Endodermal cell (in vitro differentiated cells): ENCODE measurements at places on chromosomes 5 and 9. TPM values are rescaled to one million over a fixed set of nuclear protein-coding genes. Genes with fewer than 3 reads are reported as not detected.

DNA sequence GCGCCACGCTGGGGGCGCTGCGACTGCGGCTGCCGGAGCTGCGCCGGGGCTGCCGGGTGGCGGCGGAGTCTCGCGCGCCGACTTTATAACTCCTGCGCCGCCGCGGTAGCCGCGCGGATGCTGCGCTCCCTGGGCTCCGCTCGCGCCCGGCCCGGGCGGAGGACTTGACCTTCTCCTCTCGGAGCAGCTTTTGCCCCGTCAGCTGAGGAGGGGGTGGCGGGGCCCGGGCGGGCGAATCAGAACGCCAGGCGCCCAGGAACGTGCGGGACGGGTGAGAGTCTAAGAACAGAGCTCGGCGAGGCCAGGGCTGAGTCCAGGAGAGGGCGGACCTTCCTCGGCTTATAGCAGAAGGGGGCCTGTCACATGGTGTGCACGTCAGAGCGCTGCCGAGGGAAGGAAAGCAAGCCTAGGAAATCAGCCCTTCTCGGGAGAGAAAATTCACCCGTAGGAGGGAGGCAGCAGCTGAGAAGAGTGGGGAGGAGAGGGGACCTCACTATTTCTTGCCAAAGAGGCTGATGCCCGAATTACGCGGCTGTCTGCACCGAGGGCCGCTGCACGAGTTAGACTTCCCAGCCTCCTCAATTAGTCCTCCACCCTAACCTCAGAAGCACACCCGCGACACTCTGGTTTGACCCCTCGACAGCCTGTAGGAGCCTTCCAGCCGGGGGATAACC is at the start of gene FOXD1:
Gene FOXD1, minus strand, starts transcription at position 315 of the 674 bp plus-strand sequence. CDS start 415 bp downstream, outside the sequence.
- peak; percentile 95 for DNase-seq

The PCDHGA11 gene
- total RNA-seq, result 8.2 to 9.3 TPM (median 8.5 TPM) in 3 replicates

DNA sequence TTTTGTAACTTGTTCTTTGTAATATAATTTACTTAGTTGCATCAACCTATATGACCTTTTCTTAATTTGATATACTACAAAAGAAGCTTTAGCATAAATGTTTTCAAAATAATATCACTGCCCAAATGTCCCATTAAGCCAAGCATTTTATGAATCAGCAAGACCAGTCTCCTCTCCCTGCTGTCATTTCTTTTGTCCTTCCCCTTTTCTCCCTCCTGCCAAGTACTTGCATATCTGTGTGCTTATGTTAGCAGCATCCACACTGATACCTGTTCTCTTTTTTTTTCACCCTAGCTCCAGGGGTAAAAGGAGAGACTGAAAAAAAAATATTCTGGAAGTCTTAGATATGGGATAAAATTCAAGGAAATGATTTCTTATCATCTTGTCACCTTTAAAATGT is 69.7 kb downstream of the ZSWIM6 start:
- DNase-seq, result no peak

DNA sequence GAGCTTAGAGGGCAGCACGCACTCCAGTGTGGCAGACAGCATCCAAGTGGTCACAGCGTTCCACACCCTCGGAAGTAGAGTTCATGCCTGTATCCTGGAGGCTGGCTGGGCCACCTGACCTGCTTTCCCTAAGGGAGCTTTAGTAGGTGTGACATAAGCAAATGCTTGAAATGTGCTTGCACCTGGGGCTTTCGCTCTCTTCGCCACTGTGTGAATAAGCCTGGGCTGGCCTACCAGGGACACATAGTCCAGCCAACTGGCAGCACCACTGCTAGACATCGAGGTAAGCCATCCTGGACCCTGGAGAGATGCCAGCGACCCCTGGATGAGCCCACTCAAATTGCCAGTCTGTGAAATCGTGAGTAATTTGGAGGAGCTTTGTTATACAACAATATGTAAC is 24.9 kb upstream of the IRX4 start:
- peak; percentile 32 for DNase-seq

- DNase-seq, result no peak
Observed at GRCh38 chr9:88826181-88826580, 165.1 kb upstream of the S1PR3 start.

DNA sequence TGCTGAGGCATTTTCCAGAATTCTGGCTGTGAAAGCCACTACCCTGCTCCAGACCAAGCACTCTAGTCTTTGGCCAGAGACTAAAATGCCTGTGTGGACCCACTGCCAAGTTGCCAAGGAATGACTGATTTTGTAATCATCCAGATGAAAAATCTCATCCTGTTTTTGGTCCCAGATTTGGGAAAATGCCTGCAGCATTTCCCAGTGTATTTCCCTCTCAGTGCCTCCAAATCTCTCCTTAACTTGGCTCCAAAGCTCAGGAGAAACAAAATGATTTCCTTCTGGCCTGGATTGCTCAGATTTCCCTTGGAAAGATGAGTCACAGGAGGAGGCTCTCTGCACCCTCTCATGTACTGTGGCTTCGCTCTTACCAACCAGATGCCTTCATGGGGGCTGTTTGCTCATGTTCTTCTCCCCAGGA is 335.2 kb upstream of the TARS1 start:
- DNase-seq, result no peak

The TCF7 gene
- 16.9 and 19.4 TPM in 2 replicates for total RNA-seq

The MGAT1 gene
- total RNA-seq, result 76.2 and 77.0 TPM in 2 replicates

DNA sequence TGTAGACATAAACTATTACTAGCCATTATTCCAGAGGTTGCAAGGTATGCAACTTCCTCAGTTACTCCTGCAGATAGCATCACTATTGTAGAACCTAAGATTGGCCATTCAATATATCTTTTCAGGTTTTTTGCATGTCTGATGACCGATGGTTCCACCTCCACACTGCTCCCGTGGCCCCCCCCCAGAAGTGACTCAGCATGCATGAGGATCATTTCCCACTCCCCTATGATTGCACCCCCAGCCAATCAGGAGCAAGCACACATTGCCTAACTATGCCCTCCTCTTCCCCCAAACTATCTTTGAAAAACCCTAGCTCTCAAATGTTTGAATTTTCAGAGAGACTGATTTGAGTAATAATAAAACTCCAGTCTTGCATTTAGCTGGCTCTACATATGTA is 601.4 kb upstream of the TLE4 start:
- DNase-seq, result no peak

The SAPCD2 gene
- total RNA-seq, result 18.4 to 25.1 TPM (median 24.9 TPM) in 3 replicates

DNA sequence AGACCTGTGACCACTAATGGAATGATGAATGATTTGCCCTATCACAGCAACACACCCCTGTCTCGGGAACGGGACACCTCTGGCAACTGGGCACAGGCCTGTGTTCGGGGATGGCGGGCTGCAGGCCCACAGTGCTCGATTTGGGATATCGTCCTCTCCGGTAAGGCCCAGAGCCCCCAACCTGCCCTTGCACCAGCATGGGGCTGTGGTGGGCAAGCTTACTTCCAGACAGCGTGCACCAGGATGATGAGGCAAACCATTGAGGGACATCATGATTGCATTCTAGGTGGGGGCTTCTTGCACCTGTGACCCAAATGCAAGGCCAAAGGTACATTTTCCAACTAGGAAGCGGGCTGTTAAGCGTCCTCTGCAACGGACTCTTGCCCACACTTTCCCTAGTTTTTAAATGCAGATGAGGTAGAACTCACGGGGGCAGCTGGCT is 275.4 kb downstream of the FSTL4 start:
- DNase-seq, result no peak

The PCDHB2 gene
- total RNA-seq, result 27.6 and 28.4 TPM in 2 replicates

GRCh38 chr9:32543047-32543446 is 9.1 kb upstream of the SMIM27 start:
- DNase-seq, result no peak

The BOD1 gene
- total RNA-seq, result 79.3 and 83.6 TPM in 2 replicates

The TMC1 gene
- total RNA-seq, result 0.05 and 0.09 TPM in 2 replicates

DNA sequence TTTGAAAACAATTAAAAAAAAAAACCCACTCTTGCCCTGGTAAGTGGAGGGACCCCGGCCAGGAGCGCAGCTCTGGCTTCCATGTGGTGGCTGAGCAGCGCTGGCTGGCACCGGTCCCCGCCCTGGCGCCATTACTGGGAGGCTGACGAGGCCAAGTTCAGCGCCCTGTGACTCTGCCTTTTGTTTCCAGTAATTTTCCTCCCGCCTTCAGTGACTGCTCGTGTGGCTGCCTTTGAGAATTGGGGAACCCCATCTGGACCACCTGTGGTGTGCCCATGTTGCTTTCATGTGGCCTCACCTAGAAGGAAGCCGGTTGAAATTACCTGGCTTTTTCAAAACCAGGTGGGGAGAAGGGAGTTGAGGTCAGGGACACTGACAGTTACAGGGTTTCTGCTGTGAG is 136.1 kb downstream of the GAPVD1 start:
- no peak for DNase-seq

- no peak for DNase-seq
Observed at GRCh38 chr5:851076-851475, 290 bp upstream of the ZDHHC11 start.

DNA sequence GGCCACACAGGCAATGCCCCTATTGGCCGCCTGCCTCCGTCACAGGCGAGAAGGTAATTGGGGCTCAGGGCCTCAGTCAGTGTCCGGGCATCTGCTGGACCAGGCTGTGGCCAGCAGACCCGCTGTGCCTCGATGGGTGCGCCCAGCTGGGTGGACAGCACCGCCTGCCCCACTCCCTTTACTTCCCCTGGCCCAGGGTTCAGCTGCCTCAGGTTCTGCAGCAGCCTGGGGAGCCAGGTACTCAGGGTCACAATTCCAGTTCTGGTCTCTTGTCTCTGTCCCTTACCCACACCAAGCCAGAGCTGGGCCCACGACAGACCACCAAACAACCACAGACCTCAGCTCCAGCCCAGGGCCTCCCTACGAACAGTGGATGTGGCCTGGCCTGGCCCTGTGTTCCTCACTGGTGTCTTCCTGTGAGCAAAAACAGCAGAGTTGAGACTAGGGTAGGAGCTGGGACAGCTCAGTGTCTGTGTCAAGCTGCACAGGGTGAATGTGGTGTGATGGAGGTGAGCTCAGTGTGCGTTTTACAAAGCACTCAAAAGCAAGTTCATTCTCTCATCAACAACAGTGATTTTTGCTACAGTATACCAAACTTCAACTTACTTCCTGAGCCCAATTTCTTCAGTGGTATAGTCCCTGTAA is 33.4 kb upstream of the SUSD3 start:
- DNase-seq, result no peak

The OCLN gene
- total RNA-seq, result 124 to 142 TPM (median 134 TPM) in 3 replicates

- DNase-seq, result no peak
Observed at GRCh38 chr5:55450050-55450765, 84.6 kb downstream of the PLPP1 start.

The TOR4A gene
- 15.7 to 20.4 TPM (median 18.9 TPM) in 3 replicates for total RNA-seq

DNA sequence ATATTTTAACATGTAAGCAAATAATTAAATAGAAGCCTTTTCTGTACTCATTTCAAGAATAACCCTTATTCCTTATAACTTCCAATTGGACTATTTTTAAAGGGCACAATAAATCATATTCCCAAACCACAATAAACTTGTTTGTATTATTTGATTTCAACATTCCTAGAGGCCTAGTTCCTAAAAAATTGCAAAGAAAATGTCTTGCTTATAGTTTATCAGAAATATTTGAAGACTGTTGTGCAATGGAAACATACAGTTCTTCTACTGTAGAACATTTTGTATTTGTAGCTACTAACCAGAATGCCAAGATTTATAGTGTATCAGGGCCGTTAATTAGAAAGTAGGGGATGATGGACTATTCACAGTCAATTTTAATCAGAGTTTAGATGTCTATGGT is 1037.0 kb upstream of the CDH18 start:
- DNase-seq, result no peak

- peak; percentile 79 for DNase-seq
Observed at GRCh38 chr9:126676102-126676684, 62.5 kb downstream of the LMX1B start.

GRCh38 chr5:155282503-155283107 is 269.1 kb downstream of the KIF4B start:
- DNase-seq, result peak; percentile 57

The RECK gene
- total RNA-seq, result 10.1 and 11.5 TPM in 2 replicates

The MOB3B gene
- total RNA-seq, result 1.6 to 6.2 TPM (median 5.9 TPM) in 3 replicates

DNA sequence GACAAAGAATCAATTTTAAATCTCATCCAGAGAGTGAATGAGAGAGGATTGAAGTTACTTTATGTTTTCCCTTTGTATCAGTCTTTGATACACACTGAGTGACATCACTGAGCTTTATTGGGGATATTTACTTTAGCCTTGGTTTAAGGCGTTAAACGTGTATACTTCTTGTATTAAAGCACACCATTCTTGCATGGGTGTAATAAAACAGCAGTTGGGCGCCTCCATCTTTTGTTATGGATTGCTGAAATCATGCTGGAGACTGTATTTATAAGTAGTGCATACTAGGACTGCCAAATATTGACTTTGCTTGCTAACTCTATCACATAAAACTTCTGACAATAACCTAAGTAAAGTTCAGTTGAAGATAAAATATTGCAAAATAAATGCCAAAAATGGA is 1755.8 kb upstream of the WWC1 start:
- no peak for DNase-seq

DNA sequence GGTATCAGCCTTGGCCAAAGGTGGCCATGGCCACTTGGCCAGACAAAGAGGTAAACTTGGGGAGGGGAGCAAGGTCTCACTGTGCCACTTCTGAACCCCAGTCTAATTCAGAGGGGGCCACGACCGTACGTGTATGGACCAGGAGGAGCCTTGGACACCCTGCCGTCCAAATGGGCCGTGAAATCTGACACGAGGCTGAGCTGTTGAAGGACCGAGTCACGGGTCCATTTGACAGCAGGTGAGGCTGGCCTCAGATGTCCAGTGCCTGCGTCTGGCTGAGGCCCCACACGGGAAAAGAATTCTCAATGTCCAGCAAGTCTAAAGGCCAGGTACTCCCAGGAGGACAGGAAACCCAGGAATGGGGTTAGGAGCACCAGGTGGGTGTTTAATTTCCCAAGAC is 17.7 kb downstream of the CMBL start:
- no peak for DNase-seq

The CSF1R gene
- 0.25 TPM in 1 of 2 replicates, not detected in the other for total RNA-seq

DNA sequence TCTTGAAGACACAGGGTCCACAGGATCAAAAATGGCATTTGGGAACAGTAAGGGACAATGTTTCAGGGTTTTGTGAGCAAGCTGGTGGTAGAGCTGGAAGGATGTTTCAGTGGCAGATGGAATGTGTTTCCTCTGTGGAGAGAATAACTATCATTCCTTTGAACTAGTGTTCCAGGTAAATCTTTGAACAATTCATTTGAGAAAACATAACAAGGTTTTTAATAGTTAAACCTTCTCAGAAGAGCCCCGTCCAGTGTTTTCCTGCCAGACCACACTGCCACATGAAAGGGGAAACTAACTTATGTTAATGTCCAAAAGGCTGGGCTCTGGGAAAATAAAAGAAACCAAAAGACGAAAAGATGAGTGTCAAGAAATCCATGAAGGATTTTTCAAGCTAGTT is 207.0 kb upstream of the ZNF462 start:
- no peak for DNase-seq

GRCh38 chr9:79812099-79812498 is 240.3 kb downstream of the TLE4 start:
- DNase-seq, result no peak

GRCh38 chr5:11146171-11146570 is 385.1 kb upstream of the DAP start:
- no peak for DNase-seq

The KLF4 gene
- total RNA-seq, result 2.1 and 2.6 TPM in 2 replicates

The LMX1B gene
- 9.1 and 11.1 TPM in 2 replicates for total RNA-seq

DNA sequence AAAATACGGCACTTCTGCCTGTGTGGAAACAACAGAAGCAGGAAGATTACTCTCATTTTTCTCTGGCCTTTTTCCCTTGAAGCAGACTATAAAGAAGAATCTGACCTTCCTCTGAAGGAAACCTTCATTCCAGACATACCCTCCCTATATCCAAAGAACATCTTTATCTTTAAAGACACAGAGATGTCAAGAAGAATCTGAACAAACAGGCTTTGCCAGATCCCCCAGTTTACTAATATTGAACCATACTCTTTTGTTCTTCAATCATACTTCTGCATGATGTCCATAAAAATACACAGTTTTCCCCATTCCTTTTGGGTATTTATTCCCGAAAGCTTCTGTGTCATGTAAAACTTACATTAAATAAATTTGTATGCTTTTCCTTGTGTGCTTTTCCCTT is 225.8 kb downstream of the MAT2B start:
- DNase-seq, result no peak

The PCDHGA9 gene
- total RNA-seq, result 0.75 to 0.95 TPM (median 0.89 TPM) in 3 replicates

The MEIKIN gene
- not detected in 3 replicates for total RNA-seq
